ENCODE measurements at places on chromosomes 7 and 10.

- DNase-seq, result peak; percentile 94
Observed at GRCh38 chr10:78960316-78960800, 108.4 kb upstream of the ZMIZ1 start.

GRCh38 chr7:26954951-26955350, 90.6 kb upstream of the SKAP2 start:
- DNase-seq, result no peak

GRCh38 chr10:102888048-102888447, 18.8 kb downstream of the AS3MT start:
- DNase-seq, result no peak

DNA sequence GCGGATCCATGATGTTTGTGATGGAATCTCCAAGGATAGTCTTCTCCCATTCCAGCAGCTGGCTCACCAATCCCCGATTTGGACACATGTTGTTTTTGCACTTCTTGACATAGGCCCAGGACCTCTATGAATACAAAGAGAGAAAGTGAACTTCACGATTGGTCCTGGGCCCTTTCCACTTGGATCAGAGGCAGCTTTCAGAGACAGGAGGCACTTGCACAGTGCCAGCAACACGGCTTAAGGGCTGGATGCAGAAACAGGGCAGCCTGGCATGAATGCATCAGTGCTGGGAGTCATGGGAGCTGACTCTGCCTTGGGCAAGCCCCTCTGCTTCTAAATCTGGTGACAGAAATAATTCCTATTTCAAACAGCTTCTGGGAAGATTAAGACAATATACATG, 2.1 kb upstream of the TMEM120A start:
- DNase-seq, result no peak

DNA sequence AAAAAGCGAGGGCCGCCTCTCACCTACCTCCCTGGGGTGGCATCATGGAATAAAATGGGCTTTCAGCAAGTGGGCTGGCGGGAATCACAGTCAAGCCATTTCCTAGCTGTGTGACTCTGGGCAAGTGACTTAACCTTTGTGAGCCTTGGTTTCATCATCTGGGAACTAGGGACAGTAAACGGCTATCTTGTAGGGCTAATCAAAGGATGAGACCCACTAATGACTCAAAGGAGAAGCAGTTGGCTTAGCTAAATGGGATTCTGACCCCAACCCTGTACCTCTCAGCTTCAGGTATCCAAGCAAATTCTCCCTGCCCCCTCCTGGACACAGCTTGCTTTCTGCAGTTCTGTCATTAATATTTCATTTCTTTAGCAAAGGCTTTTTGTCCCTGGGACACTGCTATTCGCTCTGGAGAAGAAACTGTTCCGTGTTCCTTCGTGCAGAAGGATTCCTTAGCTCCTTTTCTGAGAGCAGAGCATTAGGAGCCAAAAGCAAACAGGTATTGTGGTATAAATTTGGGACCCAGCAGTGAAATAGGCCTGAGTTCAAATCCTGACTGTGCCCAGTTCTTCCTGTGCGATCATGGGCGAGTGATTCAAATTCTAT, 25.9 kb downstream of the TRIM8 start:
- DNase-seq, result no peak

Data from fibroblast of pulmonary artery (primary cell).